ENCODE measurements at places on chromosomes 6 and 20.

GRCh38 chr6:51584163-51584562 lies 503.2 kb downstream of the PKHD1 start:
- no peak for DNase-seq

GRCh38 chr6:109991201-109992101 lies 13.3 kb downstream of the GPR6 start:
- no peak for DNase-seq

- DNase-seq = no peak
Observed at GRCh38 chr6:118826096-118826495, 67.9 kb upstream of the ASF1A start.

DNA sequence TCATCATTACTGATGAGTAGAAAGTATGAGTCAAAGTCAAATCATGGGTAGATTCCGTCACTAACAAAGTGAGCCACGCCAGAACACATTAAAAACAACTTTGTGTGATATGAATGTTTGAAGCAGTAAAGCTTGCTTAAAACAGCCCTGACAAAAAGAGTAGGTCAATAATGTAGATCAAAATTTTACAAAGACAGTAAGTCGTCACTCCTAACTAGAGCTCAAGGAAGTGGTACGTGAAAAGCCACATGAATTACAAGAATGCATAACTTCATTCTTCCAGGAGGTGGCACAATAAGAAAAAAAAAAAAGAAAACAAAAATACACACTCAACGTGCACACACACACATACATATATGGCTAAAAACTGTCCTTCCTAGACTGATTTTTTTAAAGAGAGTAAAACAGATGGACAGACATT lies 69.9 kb downstream of the HACE1 start:
- peak; percentile 22 for DNase-seq

DNA sequence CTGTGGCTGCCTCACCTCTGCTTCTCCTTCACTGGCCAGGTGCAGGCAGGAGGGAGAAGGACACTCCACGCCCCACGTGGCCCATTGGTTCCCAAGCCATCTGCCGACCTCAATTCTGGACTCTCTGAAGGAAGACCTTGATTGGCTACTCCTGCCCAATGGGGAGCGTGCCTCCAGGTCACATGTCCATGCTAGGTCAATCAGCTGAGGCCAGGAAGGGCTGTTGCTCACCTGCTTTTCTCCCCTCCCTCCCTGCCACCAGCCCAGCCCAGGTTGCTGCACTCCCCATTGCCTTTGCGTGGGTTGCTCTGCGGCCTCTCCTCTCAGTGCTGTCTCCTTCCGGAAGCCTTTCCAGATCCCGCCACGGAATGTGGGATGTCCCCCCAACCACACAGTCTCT lies 21.9 kb upstream of the CDH4 start:
- DNase-seq = no peak

- DNase-seq = no peak
Observed at GRCh38 chr6:119978274-119978889, 628.8 kb upstream of the MAN1A1 start.
